ENCODE measurements at places on chromosomes 13 and 19. TPM values are rescaled to one million over a fixed set of nuclear protein-coding genes. Genes with fewer than 3 reads are reported as not detected.

- no peak overlapping the region for H3K27ac ChIP-seq
- H3K36me3 ChIP-seq: no peaks in the 10 kb centered on the region
- no peak overlapping the region for H3K4me3 ChIP-seq
- H3K4me1 ChIP-seq: no peaks in the 10 kb centered on the region
- H3K27me3 ChIP-seq: no peaks in the 10 kb centered on the region
- DNase-seq: no peak
Observed at GRCh38 chr13:39815345-39816111, 160.1 kb downstream of the COG6 start.

- H3K27ac ChIP-seq: no peak overlapping the region
- no peak for DNase-seq
- H3K36me3 ChIP-seq: no peaks in the 10 kb centered on the region
Observed at GRCh38 chr13:106238690-106239089, 296.8 kb downstream of the EFNB2 start.

GRCh38 chr13:61664801-61665705, 249.4 kb upstream of the PCDH20 start:
- no peak overlapping the region for H3K4me3 ChIP-seq
- peak overlapping the region; percentile 57 for H3K27ac ChIP-seq
- H3K27me3 ChIP-seq: no peaks in the 10 kb centered on the region
- H3K4me1 ChIP-seq: peaks cover 6% of the 10 kb centered on the region

The ELSPBP1 gene
- total RNA-seq: not detected

The KCNN4 gene
- total RNA-seq: 3.0 TPM

DNA sequence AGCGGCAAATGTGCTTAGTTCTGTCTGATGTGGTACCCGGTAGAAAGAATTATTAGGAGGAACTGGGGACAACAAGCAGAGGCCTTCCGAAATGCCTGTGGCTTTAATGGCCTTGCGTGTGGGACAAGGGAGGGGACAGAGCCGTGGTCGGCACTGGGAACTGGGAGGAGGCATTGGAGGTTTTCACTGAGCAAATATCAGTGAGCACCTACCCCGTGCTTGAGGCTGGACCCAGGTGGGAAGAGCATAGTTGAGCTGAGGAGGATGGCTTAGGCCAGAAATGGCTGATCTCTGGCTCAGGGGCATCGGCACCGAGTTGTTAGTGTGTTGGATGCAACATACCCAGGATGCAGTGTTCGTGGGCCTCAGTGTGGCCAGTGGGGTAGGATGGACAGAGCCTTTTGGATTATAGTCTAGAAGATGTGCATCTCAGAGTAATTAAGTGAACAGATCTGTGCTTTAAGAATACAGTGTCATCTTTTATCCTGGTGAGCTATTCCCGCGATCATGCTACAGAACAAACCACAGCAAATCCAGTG, 201.3 kb downstream of the TEX29 start:
- H3K4me3 ChIP-seq: no peak overlapping the region
- H3K27ac ChIP-seq: no peak overlapping the region
- H3K36me3 ChIP-seq: no peaks in the 10 kb centered on the region
- H3K4me1 ChIP-seq: no peaks in the 10 kb centered on the region
- no peaks in the 10 kb centered on the region for H3K27me3 ChIP-seq

DNA sequence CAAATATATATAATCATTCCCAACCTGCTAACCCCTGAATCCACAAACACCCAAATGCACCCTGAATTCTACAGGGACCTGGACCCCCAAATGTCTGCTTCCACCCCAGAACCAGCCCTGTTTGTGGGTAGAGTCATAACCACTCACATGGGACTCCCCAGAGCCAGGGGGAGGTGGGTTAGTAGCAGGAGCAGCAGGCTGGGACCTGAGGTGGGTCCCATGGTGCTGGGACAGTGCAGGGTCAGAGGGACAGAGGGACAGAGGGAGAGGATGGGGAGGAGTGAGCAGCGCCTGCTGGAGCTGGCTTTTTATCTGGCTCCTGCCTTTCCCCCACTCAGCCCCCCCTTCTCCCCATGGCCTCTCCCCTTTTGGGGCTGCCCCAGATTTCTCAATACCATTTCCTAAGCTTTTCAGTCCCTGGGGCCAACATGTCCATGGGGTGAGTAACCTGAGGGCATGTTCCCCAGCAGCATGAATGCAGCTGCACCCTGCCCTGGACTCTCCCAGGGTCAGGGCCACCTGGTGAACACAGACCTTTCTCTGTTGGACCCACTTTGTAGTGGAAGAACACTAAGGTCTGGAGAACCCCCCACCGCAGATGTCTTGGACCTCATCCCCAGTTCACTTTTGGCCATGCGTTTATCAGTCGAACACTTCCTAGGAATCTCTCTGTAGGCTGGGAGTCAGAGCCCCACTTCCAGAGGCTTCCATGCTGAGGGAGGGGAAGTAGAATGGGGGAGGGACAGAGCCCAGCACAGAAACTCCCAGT, at the start of gene C3:
C3 (minus strand) TSS at position 282 of the 769 bp plus-strand sequence; CDS start at position 221, 61 bp downstream.
- no peaks in the 10 kb centered on the region for H3K36me3 ChIP-seq
- DNase-seq: peak; percentile 32
- H3K4me1 ChIP-seq: peaks cover 11% of the 10 kb centered on the region
- H3K27me3 ChIP-seq: no peaks in the 10 kb centered on the region

All from Caco-2 (cell line).